ENCODE measurements at places on chromosomes 16 and 17.

GRCh38 chr16:79618692-79619050 lies 18.1 kb upstream of the MAF start:
- DNase-seq = no peak

GRCh38 chr17:77492446-77493237 lies 351.9 kb downstream of the SEC14L1 start:
- DNase-seq = no peak

- no peak for DNase-seq
Observed at GRCh38 chr16:47196457-47196856, 52.7 kb upstream of the NETO2 start.

DNA sequence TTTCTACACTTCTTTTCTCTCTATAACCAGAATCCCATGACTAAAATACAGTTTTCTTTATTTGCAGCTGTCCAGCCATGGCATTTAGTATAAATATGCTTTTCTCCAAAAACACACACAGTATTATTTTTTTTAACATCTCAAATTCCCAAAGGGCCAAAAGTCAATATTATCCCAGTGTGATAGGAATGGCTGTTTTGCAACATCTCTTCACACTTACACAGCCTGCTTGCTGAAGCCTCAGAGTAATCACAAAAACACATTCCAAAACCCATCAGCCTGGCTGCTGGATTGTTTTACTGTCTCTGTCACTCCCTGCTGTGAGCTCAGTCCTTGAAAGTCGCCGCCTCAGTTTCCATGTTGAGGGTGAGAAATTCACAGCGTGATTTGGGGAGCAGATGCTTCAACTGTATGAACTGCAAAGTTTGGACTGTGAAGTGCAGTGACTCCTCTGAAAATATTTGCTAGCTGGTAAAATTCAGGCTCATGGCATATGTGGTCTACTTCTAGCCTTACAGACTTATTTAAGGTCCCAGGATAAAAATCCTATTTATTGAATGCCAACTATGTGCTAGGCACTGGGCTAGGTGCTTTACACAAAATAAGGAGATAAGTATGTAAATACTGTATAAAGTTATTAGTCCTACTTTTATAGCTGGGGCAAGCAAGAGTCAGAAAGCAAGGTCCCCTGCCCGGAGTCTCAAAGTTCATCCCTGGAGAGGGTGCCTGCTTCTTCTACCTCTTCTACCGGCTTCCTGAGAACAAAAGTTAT lies 116.5 kb downstream of the SOCS1 start:
- DNase-seq = no peak

- no peak for DNase-seq
Observed at GRCh38 chr16:12133729-12134128, 157.2 kb downstream of the SNX29 start.

DNA sequence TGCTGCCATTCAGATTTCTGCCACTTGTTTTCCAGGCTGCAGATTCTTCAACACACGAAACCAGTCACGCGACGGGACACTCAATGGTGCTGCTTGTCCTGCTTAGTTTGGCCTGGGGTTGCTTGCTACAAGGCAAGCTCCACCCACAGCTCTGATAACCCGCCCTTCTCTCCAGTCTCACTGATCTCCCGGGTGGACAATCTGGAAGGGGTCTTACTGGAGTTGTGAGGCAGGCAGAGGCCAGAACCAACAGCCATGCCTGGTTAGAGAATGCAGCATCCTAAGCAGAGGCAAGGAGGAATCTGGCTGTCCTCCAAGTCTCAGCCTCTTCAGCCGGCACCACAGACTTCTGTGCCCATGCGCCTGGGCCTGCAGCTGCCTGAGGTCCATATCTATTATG lies 119.1 kb downstream of the KCNJ12 start:
- DNase-seq = no peak

DNA sequence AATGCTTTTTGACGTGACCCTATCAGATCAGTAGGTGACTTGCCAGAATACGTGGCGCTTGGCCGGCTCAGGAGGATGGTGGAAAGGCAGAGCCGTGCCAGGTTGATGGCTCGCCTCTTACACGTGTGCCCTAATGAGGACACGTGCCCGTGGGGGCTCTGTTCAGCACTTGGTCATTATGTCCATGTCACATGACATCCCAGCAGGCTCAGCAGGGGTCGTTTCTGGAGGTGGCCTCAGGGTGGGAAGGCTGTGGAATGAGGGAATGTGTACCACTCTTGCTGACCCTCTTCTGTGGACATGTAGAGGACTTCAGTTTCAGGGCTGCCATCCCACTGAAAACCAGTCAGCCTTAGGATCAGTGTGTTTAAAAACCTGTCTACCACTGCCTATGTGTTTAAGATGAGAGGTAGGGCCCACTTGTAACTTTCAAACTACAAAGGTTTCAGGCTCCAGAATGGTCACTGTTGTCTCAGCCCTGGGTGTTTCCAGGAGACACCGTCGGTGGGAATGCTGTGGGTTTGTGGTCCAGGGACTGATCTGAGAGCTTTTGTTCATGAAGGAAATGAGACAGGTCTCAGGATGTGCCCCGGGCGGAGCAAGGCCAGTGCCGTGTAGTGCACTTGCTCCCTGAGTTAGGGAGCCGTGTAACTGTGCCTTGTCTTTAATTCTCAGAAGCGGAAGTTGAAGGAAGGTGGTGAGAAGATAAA lies 12.1 kb downstream of the UBN1 start:
- DNase-seq = no peak

GRCh38 chr17:38885728-38886642 lies 16.1 kb downstream of the LASP1 start:
- DNase-seq = no peak

- DNase-seq = no peak
Observed at GRCh38 chr16:31268033-31268365, 8.2 kb downstream of the ITGAM start.

- no peak for DNase-seq
Observed at GRCh38 chr17:42548993-42549755, 3.5 kb upstream of the HSD17B1 start.

GRCh38 chr17:62681061-62681938 lies 53.8 kb downstream of the MRC2 start:
- DNase-seq = no peak

DNA sequence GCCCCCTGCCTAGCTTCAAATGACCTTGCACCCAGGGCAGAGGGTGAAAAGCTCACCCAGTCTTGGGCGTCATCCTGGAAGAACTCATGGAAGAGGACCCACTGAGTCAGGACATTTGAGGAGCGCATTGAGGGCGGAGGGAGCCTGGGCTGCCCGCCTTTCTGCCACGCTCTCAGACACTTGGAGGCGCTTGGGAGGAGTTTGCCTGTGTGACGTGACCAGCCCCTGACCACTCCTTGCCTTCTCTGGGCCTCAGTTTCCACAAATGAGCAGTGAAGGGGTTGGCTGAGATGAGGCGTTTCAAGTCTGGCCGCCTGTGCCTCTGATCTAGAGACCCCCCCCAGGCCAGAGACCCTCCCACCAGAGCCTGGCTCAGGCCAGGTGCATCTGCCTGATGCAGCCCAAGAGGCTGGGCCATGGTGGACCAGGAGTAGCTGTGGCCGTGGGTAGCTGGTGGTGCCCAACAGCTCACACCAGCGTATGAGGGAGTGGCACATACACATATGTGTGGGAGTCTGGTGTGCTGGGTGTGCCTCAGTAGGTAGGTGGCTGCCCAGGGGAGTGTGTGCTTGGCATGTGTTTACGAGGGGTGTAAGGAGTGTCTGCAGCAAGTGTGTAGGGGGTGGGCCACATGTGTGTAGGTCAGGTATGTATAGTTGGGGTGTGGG lies 80.2 kb upstream of the TOB1 start:
- DNase-seq = no peak

DNA sequence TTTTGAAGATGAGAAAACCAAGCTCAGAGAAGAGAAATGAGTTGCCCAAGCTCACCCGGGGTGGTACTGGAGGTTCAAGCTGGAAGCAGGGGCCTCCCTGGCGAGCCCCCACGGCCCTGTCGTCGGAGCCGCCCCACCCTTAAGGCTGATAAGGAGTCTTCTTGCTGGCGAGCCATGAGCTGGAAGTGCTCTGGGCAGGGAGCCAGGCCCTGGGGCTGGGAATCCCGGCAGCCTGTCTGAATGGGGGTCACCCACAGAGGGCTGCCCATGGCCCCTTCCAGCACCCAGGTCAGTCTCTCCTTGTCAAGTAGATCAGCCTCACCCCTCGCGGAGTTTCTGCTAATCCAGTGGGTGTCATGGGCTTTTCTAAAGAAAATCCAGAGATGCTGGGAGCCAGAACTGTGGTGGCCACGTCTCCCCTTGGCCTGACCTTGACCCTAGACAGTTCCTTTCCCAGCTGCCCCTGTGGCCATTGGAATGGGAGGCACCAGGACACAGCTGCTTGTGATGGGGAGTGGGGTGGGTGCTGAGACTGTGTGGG lies 1.2 kb upstream of the P2RX1 start:
- no peak for DNase-seq

- DNase-seq = no peak
Observed at GRCh38 chr16:14071576-14072271, 605 bp downstream of the MRTFB start.

GRCh38 chr17:32882734-32883133 lies 5.8 kb upstream of the MYO1D start:
- DNase-seq = no peak

DNA sequence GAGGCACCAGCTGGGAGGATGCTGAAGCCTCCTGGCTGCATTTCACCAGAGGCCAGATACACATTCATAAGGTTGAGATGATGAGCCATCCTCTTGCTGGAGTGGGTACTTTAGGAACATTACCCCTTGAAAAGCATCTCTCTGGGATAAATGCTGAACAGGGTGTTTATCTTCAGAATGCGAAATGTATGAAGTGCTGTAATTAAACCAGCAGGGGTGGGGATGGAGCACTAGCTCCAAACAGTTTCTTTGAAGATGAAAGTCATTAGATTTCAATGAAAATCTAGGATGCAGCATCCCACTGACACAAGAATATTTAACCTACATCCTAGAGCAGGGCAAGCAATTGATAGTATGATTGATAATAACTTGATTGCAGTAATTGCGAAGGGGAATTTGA lies 158.1 kb downstream of the CYLD start:
- no peak for DNase-seq

DNA sequence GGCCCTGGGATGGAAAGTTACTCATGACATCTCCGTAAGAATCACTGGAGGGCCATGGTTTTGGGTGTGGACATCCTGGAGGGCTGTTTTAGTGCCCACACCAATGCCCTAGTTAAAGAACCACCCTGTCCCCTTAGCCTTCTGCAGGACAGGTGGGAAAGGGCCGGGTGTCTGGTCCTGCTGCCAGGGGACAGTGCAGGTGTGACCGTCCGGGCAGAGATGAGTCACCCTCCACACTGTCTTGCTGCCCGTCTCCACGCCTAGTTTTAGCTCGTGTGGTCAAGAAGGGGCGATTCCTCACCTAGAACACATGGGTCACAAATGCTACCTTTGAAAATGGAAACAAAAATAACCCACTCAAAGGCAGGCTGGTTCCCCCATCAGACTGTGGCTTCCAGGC lies 17.0 kb downstream of the CEP295NL start:
- no peak for DNase-seq

DNA sequence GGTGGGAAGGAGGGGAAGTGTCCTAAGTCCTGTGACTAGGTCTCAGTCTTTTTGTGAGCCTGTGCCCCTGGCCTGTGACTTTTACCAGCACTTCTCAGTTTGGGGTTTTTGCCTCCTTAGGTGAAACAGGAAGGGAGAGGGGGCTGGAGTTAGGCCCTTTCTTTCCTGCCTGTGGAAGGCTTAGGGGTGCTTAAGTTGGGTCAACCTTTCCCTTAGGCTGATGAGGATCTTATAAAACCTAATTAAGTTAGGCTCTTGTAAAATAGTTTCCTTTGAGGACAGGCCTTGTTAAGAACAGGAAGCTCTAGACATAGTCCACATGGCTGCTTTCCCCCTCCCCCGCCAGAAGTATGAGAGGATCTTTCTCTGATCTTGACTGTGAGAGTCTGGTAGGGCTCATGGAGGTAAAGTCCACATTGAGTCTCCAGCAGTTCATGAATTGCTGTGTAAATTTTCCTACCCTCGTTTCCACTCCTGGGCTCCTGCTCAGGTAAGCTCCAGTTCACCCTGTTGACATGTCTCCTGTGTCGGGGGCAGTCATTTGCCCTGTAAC lies 17.0 kb upstream of the DNASE1 start:
- peak; percentile 57 for DNase-seq

GRCh38 chr16:84239141-84239769 lies 557 bp downstream of the KCNG4 start:
- no peak for DNase-seq

DNA sequence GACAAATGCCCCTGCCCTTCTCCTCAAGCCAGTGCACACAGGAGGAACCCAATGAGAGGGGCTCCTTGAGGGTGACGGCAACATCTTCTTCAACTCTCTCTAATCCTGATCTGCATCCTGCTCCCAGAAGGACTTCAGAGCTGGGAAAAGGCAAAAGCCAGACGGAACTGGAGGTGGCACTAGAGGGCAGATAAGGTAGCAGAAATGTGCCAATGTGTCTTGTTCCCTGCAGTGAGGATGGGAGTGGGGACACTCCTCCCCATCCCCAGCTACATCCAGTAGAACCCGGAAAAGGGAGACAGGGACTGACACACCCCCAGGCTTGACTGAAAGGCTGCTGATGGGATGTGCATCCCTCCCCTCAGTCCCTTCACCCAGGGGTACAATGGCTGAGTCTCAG lies 28.5 kb downstream of the SRCIN1 start:
- DNase-seq = no peak

GRCh38 chr16:76278086-76278485 lies 885 bp downstream of the CNTNAP4 start:
- DNase-seq = no peak

- no peak for DNase-seq
Observed at GRCh38 chr17:72424505-72425117, 303.8 kb downstream of the SOX9 start.

DNA sequence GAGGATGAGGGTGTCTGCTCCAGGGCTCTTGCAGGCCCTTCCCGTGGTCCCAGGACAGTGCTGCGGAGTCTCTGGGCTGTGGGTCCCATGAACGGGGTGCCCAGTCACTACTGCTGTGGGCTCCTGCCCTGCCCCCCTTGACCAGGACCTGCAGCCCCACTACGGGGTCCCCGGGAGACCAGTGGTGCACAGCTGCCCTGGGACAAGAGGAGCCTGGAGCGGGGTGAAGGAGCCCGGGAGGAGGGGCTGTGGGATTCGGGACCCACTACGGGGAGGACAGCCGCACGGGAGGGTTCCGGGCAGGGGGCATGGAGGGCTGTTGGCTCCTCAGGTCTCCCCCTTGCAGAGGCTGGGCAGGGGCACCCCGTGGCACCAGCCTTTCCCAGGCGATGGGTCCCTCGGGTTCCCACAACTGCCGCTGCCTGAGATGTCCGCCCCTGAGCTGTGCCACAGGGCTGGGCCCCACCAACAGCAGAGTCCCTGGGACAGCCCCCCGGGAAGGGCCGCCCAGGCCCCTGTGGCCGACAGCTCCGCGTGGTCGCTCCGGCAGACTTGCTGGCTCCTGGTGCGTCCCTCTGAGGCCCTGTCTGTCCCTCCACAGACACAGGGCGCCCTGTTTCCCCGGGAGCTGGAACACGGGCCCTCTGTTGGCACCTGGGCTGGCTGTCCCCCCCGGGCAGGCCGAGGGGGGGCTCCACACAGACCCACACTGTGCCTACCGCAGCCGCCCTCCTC lies 52.1 kb upstream of the GNG13 start:
- DNase-seq = no peak

Data from MM.1S (cell line).